ENCODE measurements at places on chromosomes 16 and 17.

DNA sequence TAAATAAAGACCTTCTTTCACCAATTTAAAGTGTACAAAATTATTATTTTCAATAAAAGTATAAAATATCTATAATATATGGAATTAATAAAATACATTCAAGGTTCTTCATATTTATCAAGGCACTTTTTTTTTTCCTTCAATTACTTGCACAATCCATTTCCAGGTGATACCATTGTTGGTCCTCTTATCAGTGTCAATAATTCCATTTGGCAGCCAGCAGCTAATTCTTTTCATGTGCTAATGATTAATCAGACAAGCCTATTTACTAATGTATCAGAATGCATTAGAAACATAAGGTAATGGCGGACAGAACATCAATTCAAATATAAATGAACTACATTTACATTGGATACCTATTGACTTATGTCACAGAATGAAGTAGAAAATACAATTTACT is 622.2 kb downstream of the TOX3 start:
- DNase-seq = no peak

- DNase-seq = no peak
These were observed 26.0 kb downstream of the KANSL1 start for GRCh38 chr17:46167267-46167666.

DNA sequence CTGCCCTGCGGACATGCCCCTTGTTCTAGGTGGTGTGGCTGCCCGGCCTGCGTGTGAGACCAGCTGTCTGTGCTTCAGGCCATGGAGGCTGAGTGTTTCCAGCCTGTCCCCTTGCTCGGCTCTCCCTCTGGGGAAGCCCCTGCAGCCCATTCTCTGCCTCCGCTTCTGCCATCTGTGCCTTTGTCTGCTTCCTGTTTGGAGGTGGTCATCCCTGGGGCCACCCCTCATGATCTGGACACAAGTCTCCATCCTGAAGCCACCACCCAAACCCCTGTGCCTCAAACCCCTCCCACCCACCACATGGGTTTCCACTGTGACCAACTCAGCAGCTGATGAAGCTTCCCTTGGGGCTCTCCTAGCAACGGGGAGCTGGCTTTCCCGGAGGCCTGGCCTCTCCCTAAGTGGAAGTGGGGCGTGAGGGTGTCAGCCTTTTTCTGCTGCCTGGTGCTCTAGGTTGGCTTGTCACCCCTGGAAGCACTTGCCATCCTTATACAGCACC is 184.9 kb downstream of the SEC14L1 start:
- DNase-seq = no peak

- DNase-seq = no peak
These were observed 91.8 kb upstream of the CLEC18A start for GRCh38 chr16:69859105-69859989.

DNA sequence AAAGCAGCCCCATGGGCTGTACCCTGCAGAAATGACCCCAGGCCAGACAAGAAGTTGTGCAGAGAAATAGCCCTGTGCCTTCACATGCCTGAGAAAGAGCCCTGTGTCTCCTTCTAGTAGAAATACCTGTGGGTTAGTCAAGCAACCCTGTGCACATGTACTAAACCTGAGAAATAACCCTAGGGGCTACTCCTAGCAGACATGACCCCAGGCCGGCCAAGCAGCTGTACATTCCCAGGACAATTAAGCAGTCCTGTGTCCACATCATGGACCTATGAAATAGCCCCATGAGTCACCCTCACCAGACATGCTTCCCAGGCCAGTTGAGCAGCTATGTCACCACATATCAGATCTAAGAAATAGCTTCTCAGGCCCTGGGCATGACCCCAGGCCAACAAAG is 519.7 kb upstream of the CA10 start:
- DNase-seq = no peak

DNA sequence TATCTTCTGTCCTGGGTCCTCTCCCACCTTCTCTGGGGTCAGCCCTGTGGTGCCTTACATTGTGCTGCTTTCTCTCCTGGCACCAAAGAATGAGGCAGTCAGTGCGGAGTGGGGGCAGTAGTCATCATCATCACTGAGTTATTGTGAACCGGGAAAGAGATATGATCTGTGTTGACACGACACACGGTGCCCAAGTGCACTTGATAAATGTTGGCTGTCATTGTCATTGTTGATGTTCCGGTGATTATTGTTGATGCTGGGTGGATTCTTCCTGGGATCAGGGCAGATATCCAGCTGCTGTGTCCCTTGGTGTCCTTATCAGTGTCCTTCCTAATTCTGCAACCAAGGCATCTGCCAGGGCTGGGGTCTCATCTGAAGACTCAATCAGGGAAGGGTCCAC is 121.7 kb downstream of the ABCC6 start:
- DNase-seq = no peak

DNA sequence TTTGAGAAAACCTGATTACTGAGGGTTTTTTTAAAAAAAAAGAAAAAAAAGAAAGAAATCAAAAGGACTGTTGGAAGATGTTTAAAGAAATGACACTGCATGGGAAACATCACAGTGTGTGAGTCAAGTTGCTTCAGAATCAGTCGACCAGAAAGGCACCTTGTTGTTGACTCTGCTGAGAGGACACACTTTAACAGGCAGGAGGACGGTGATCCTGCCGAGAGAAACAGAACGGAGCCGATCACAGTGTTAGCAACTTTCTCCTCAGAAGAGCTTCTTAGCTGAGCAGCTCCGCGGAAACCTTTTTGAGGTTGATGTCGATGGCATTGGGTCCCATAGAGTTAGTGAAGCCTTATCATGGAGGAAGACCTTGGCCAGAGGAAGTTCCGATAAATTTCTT is 538.7 kb downstream of the RBFOX1 start:
- no peak for DNase-seq

DNA sequence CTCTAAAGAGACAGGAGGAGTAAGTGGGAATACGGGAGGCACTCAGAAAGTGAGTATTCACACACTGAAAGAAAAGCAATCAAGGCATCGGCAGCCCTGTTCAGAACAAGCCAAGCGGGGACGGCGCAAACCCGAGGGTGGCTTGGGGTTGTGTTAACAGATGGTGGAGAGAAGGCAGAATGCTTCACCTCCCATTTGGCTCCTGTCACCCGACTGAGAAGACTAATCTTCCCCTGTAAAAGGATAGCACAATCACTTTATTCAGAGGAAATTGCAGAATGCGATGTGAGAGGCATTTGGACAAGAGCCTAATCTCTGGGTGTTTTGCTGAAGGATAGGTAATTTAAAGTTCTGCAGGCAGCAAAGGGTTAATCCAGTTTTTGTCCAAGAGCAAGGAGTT is 119.3 kb upstream of the WSCD1 start:
- DNase-seq = no peak

All from tibial nerve (tissue), 4 donors.